SJCRH30 (cell line): ENCODE measurements at places on chromosomes 6 and 20. TPM values are rescaled to one million over a fixed set of nuclear protein-coding genes. Genes with fewer than 3 reads are reported as not detected.

DNA sequence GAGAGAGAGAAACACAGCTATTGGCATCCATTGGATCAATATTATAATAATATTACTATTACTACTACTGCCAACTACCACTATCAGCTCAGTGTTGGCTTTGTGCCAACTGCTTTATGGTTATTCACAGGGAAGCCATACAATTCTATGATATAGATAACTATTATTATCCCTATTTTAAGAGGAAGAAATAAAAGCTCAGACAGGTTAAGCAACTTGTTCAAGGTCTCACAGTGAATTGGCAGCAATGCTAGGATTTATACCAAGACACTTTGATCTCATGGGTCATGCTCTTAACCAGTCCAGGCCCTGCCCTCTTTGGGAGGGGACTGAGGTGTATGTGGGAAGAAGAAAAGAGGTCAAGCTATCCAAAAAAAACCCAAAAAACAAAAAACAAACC is 82.0 kb upstream of the TRAF3IP2 start:
- peak; percentile 27 for DNase-seq

DNA sequence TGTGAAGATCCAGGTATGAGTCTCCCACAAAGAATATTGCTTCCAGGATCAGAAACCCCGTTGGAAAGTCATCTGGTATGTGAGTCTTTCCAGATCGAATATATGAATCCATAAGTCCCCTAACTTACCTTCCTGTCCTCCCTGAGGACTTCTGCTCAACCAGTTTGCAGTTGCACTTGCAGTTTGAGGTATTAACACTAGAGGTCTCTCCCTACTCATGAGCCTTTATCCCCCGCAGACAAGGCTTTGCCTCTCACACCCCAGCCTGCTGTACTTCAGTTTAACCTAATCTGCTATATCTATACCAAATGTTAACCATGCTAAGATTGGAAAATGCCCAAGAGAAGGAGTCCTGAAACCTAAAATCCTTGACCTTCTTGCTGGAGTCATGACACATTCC is 135.3 kb upstream of the DEFB112 start:
- DNase-seq = peak; percentile 2

ID1 gene
- total RNA-seq = 71.6 and 73.9 TPM in 2 replicates

RFX6 gene
- not detected in 2 replicates for total RNA-seq

DNA sequence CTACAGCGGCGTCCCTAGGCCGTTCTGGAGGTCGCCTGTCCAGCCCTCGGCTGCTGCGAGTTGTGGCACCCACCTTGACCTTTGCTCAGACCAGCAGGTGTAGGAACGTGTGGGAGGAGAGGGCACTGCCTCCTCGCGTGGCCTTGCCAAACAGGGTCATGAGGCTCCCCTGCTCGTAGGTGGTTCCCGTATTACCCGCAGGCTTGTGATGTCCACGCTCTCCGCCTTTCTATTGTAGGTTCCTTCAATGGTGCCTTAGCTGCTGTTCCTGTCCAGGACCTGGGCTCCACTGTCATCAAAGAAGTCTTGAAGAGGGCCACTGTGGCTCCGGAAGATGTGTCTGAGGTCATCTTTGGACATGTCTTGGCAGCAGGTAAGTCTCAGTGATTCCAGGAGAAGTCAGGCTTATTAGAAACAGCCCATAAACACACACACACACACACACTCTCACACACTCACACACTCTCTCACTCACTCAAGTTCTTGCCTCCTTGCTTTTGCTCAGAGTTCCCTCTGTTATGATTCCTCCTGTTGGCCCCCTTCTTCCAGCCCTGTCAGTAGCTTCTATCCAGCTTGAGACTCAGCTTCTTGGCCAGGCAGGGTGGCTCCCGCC is 942 bp downstream of the ACAT2 start:
- DNase-seq = no peak

GRCh38 chr6:55034752-55035151 is 139.6 kb upstream of the HCRTR2 start:
- DNase-seq = no peak

DNA sequence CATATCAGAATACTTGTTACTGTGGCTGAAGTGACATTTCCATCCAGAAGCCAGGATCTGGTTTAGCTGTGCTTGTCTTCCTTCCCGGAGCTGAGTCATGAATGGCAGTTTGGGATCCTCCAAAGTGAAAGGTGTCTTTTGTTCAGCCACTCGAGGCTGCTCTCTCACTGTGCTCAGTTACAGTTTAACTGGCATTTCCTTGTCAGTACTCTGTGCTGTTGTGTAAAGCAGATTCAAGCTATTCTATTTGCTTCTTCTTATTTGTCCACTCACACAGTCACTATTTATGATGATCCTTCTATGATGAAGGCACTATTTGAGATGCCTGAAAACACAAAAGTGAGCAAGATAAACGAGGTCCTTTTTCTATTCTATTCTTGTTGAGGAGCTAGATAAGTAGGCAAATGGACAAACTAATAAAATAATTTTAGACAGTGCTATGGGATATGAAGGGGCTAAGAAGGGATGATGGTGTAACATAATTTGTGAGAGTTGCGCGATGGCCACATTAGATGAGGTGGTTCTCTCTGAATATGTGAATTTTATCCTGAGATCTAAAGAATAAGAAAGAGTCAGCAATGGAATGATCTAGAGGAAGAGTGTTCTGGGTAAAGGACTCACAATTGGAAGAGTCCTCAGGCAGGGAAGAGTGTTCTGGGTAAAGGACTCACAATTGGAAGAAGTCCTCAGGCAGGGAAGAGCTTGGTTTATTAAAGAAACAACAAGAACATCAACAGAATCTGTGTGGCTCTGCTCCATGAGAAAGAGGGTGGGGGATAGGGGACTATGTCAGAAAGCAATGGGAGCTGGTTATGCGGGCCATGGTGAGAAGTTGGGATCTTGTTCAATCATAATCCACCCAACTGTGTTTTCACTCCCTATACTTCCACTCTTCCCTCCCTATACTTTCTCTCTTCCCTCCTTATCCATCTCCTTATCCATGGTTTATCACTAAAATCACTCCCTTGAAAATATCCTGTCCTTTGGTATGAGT is 40.1 kb downstream of the CYP24A1 start:
- peak; percentile 37 for DNase-seq

- no peak for DNase-seq
Measured at GRCh38 chr6:106981926-106982325, 7.4 kb upstream of the CD24 start.

CGA gene
- 0.20 TPM in 1 of 2 replicates, not detected in the other for total RNA-seq

DNA sequence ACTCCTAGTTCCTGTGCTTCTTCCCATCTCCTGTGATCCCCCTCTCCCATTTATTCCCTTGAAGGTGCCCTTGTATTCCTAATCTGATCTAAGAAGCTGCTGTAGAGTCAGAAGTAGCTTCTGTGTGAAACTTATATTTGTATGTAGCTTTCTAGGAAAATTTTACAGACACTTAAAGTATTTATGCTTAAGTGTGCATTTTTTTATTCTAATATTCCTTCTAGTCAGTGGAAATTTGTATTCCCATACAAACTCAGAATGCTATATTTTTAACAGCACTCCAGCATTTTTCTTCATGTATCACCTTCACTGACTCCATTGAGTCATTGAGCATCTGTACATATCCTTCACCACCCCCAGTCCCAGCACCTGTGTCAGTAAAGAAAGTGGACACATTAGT is 12.7 kb downstream of the ZKSCAN8 start:
- no peak for DNase-seq

- no peak for DNase-seq
Measured at GRCh38 chr6:149492798-149493343, 8.1 kb upstream of the ZC3H12D start.

DNA sequence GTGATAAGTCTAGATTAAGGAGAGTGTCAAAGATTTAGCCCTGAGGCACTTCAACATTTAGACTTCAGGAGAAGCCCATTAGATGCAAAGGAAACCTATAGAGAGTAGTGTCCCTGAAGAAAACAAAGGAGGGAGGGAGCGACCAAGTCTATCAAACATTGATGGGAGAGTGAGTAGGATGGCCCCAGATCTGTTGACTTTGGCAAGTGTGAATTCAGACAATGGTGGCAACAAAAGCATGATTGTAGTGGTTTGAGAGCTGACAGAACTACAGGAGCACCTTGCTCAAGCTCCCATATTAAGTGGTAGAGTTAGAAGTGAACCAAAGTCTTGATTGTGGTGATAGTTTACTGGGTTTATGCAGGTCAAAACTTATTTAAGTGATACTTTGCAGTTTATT is 979 bp upstream of the ABCF1 start:
- DNase-seq = no peak

HLA-DRB5 gene
- total RNA-seq = not detected in 2 replicates

GRCh38 chr6:99711302-99711701 is 104.7 kb downstream of the PRDM13 start:
- no peak for DNase-seq

CFAP206 gene
- 0.23 and 0.45 TPM in 2 replicates for total RNA-seq

DNA sequence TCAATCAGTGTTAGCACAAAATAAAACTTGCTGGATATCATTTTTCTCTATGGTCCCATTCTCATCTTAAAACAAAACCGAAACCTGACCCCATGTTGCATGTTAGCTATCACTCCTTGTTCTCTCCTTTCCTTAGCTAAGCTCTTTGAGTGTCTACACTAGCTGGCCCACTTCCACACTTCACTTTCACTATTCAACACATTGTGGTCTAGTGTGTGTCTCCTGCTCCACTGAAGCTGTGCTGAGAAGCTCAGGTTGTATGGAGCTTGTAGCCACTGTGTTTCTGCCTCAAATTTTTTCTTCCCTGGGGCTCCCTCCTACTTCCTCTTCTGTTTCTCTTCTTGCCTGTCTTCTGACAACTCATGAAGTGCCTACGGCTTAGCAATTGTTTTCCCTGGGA is 223.0 kb downstream of the NKAIN2 start:
- no peak for DNase-seq

DNA sequence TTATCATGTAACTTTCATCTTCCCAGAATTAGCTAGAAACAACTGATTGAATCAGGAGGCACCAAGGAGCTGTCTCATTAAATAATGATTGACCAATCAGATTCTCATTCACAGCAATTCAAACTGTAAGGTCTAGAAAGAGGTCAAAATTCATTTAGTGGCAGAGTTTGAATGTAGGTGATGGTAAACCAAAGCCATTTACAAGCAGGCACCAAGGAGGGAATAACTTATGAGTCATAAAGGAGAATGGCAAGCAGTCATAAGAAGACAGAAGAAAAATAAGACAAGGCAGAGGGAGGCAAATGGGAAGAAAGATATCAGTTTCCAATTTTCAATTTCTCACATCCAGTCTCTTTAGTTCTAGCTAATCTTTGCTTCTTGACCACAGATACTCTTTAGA is 52.9 kb upstream of the DEFB112 start:
- no peak for DNase-seq
